ENCODE measurements at places on chromosomes 6 and 20. TPM values are rescaled to one million over a fixed set of nuclear protein-coding genes. Genes with fewer than 3 reads are reported as not detected.

The E2F3 gene
- total RNA-seq, result 16.0 TPM

The GNMT gene
- 0.25 TPM for total RNA-seq

The HCRTR2 gene
- not detected for total RNA-seq

The EBF4 gene
- 1.2 TPM for total RNA-seq
